ENCODE measurements at places on chromosomes 5 and 9. TPM values are rescaled to one million over a fixed set of nuclear protein-coding genes. Genes with fewer than 3 reads are reported as not detected.

Gene PLAC8L1
- not detected for polyA plus RNA-seq

Gene PCDHB4
- polyA plus RNA-seq = not detected

GRCh38 chr9:93365427-93366118 is 85.9 kb upstream of the FAM120A start:
- H3K4me1 ChIP-seq = no peaks in the 10 kb centered on the region
- H3K27me3 ChIP-seq = no peaks in the 10 kb centered on the region
- no peaks in the 10 kb centered on the region for H3K36me3 ChIP-seq
- no peak overlapping the region for H3K4me3 ChIP-seq
- H3K27ac ChIP-seq = no peak overlapping the region

- no peaks in the 10 kb centered on the region for H3K4me1 ChIP-seq
- H3K27me3 ChIP-seq = no peaks in the 10 kb centered on the region
- H3K36me3 ChIP-seq = no peaks in the 10 kb centered on the region
- no peak overlapping the region for H3K4me3 ChIP-seq
- no peak for DNase-seq
Measured at GRCh38 chr9:74824654-74825053, 63.1 kb downstream of the TRPM6 start.

GRCh38 chr5:173884402-173885053 is 3.6 kb upstream of the CPEB4 start:
- H3K27me3 ChIP-seq = no peaks in the 10 kb centered on the region
- H3K36me3 ChIP-seq = no peaks in the 10 kb centered on the region
- H3K27ac ChIP-seq = peak overlapping the region; percentile 70
- peaks cover 41% of the 10 kb centered on the region for H3K4me1 ChIP-seq
- DNase-seq = peak; percentile 66

DNA sequence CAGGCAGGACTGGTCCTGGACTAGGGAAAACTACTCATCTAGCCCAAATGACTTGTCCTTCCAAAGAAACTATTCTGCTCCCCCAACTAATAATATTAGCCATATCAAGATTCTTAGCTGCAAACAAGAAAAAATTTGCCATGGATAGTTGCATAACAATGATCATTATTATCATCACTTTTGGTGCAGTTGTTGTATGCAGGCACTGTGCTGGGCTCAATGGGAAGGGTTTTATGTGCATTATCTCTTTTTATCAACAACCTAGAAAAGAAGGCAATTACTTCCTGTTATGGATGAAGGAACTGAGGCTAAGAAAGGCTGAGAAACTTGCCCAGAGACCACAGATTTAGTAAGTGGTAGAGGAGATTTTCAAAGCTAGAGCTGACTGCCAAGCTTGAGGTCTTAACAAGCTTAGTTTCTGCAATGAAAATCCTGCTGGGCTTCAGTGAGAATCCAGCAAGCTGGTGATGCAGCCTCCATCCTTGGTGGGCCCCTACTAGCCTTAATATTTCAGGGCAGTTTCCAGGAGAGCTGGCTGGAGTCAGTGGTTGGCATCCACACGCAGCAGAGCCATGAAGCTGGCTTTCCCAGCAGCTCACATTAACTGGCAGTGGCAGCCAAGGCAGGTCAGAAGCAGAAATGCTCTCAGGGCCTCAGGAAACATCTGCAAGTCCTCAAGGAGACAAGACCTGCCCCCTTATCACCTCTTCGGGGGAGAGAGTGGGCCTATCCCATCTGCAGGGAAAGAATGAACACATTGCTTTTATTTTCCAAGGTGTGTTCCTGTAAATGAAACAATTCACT is 20.5 kb upstream of the MEGF9 start:
- H3K4me3 ChIP-seq = no peak overlapping the region
- no peaks in the 10 kb centered on the region for H3K36me3 ChIP-seq
- peak overlapping the region; percentile 4 for H3K27ac ChIP-seq
- DNase-seq = no peak

GRCh38 chr9:125258160-125258785 is 3.4 kb upstream of the GAPVD1 start:
- DNase-seq = no peak
- H3K4me1 ChIP-seq = peaks cover 18% of the 10 kb centered on the region
- H3K27me3 ChIP-seq = no peaks in the 10 kb centered on the region
- no peak overlapping the region for H3K4me3 ChIP-seq
- no peaks in the 10 kb centered on the region for H3K36me3 ChIP-seq
- no peak overlapping the region for H3K27ac ChIP-seq
